ENCODE measurements at places on chromosomes 6 and 20.

DNA sequence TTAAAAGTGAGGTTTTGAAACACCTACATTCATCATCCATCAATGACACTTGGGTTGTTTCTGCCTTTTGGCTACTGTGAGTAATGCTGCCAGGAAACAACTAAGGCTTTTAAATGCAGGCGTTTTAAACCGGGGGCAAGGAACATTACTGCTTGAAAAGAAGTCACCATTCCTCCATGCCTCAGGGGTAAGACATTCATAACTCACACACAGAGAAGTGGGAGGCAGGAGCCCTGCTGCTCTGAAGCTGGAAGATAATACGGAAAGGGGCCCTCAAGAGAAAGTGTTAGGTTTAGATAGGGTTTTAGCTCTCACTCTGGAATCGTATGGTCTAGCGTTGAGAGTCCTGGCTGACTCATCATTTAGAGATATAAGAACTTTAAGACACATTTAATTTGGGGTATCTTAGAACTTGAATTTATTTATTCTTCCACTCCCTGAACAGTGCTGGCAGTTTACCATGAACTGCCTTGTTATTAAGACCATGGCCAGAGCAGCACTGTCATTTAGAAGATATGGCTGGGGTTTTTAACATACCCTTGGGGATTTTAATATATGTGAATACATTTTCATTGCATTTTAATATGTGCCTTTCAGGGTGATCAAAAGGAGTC, 1.8 kb downstream of the TUBB1 start:
- no peak for DNase-seq

DNA sequence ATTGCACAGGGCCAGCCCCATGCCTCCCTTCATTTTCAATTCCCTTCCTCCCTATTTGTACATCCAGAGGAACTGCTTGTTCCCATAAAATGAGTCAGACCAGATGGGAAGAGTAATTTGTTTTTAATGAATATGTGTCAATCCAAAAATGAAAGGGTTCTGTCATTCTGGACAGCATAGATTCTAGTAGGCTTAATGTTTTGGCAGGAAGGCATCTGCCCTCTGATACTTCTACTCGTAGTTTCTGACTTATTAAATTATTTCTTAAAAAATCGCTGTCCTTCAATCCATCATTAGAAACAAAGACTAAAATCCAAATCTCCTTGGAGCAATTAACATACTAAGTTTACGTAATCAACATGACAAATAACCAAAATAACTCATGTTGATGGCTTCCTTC, 665.5 kb downstream of the TENT5A start:
- DNase-seq, result no peak

GRCh38 chr6:145963216-145964068, 716 bp downstream of the SHPRH start:
- DNase-seq, result peak; percentile 65

DNA sequence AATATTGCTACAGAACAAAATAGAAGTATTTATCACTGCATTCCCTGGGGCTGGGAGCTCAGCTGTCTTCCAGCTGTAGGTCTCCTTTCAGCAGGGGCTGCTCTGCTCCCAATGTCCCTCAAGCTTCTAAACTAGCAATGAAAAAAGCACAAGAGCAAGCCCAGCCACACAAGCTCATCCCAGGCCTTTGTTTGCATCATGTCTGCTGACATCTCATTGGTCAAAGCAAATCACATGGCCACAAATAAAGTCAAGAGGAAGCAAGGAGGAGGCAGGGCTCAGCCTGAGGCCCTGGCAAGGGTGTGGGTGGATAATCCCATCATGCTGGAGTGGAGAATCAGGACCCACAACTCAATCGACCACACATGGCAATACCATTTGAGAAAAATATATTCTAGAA, 2.2 kb upstream of the BFSP1 start:
- DNase-seq, result peak; percentile 47

DNA sequence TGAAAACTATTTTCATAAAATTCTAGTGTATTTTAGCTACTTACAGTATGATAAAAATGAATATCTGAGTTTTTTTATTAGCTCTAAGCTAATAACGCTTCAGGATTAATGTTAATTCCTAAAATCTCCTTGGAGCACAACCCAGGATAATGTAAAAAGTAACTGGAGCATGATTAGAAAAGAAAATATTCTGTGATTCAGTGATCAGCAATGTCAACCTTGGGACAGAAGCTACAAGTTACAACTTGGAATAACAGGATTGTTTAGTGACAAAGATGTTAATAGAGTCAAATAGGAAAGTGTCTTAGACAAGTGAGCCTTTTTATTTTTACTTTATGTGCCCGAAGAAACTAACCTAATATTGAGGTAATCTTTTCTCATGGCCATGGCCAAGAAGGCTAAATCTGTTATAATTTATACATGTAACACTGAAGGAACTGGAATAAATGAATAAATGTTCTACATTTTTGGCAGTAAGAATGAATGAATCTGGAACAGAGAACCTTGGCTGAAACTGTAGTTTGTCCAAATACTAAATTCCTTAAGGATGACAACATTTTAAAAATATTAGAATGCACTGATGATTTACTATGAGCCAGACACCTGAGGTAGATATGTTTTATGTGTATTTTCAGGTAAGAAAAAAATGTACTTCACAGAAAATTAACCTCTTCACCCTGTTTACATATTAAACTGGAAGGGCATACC, 994.0 kb downstream of the GRIK2 start:
- DNase-seq, result no peak

DNA sequence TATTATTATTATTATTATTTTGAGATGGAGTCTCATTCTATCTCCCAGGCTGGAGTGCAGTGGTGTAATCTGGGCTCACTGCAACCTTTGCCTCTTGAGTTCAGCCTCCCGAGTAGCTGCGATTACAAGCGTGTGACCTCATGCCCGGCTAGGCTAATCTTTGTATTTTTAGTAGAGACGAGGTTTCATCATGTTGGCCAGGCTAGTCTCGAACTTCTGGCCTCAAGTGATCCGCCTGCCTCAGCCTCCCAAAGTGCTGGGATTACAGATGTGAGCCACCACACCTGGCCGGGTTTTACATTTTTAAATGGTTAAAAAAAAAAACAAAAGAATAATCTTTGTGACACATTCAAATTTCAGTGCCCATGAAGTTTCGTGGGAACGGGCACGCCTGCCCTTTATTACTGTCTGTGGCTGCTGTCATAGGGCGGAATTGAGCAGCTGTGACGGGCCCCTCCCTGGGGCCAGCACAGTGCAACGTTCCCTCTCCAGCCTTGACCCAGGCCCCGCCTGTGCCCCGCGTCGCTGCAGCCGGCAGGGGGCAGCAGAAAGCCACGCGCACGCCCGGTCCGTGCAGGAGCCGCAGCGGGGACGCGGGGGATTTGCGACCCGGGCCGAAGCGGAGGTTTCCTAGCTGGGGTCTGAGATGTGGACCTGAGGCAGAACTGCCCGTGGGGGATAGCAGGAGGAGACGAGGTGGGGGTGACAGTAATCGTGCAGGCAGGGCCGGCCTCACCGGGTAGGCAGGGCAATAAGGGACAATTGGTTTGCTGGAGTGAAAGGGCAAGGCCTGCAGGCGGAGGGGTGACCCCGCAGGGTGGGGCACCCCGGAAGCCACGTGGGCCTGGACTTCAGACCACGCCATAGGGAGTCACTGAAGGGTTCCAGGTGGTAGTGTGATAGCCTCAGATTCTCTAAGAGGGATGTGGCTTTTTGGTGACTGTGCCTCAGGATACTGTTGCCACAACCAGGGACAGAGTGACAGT, 54.3 kb downstream of the SYTL3 start:
- DNase-seq, result peak; percentile 91

Data from germinal center (tissue), 1 donor.